HS-27A (cell line): ENCODE measurements at places on chromosomes 11 and 22.

- no peak for DNase-seq
These were observed 73.3 kb upstream of the ZBED5 start for GRCh38 chr11:10930972-10931760.

DNA sequence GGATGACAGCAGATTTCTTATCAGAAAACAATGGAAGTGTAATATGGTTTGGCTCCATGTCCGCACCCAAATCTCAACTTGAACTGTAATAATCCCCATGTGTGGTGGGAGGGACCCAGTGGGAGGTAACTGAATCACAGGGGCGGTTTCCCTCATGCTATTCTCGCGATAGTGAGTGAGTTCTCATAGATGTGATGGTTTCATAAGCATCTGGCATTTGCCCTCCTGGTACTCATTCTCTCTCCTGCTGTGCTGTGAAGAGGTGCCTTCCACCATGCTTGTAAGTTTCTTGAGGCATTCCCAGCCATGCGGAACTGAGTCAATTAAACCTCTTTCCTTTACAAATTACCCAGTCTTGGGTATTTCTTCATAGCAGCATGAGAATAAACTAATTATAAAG is 81.0 kb upstream of the SCUBE2 start:
- DNase-seq, result no peak

GRCh38 chr11:125960771-125961170 is 14.9 kb downstream of the VSIG10L2 start:
- no peak for DNase-seq

DNA sequence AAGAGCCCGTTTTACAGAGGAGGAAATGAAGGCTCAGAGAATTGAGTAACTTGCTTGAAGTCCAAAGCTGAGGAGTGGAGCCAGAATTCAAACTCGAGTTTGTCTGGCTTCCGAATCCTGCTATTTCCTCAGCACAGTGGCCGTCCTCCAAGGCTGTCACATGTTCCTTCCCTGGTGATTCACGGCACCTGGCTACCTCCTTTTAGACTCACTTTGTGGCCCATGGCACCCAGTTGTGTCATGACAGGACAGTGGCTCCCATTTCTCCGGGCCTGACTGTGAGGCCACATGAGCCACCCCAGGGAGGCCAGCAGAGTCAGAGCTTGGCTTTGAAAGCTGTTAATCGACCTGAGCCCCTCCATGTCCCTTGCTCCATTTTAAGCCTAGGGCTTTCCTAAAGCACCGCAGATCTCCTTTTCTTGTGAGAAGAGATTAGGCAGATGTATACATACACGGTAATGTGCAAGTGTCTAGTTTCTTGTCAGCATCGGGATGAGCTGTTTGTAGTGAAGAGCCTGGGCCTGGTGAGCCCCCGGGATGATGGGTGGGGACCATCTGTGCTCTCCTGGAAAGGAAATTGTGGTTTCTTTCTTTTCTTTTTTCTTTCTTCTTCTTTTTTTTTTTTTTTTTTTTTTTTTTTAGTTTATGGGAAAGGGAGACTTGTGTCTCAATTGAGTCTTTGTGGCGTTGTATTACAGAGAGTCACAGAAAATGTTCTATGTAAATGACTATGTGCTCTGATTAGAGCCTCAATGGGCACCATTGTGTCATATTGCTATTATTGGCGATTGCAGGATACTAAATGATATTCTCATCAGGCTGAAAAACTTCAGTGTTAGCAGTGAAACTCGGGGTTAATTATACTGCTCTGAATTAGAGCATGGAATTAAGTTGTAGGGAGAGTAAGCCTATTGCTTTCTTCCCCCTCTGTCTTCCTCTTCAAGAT is 54.8 kb downstream of the PTPRJ start:
- no peak for DNase-seq

DNA sequence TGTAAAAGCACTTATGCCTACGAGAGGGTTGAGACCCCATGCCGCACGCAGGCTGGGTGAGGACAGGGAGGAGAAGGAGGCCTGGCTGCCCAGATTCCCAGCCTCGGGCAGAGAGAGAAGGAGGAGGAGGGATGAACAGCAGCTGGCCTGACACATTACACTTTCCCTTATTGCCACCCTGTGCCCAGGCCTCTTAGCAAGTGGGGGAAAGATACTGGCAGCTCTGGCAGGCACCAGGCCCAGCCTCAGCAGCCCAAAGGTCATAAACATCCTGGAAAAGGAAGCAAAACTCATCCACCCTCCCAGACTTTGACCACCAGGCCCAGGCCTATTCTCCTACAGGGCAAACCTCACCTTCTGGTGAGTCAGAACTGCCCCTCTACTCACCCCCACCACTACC is 4.7 kb downstream of the PLAAT3 start:
- no peak for DNase-seq

- no peak for DNase-seq
These were observed 377.7 kb downstream of the TENM4 start for GRCh38 chr11:79062814-79063762.

DNA sequence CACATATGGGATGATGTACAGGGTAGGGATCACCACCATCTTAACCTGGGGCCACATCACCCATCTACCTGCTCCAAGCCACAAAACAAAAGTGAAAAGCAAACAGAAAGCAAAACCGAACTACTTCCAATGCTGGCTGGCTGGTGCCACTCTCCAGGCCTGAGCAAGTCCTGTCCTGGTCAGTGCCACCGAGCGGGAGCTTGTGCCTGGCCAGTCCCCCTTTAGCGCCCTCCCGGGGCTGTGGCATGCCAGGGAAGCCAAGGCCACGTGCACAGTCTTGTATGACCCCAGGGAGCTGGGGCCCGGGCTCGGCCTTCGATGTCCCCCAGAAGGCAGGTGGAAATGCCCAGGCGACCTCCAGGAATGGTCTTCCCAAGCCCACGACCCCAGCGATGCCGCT is 17.9 kb upstream of the NAP1L4 start:
- DNase-seq, result no peak

GRCh38 chr11:45145379-45146071 is 914 bp upstream of the PRDM11 start:
- no peak for DNase-seq

- no peak for DNase-seq
These were observed 1.3 kb upstream of the ISX start for GRCh38 chr22:35064664-35065063.

DNA sequence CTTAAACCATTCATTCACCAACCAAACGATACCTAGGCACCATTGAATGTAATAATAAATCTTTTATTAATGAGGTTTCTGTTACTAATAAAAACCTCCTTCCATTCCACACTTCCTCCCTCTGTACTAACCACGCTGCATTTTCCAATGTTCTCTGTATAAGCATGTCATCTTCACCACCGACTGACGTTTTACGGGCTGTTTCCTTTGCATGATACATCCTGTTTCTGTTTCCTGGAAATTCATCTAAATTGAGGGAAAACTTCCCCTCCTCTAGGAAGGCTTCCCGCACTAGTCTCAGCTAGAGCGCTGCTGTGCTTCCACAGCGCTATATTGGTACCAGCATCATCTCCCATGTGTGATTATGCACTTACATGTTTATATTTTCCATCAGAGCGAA is 2.1 kb downstream of the OR4D10 start:
- no peak for DNase-seq

GRCh38 chr22:49585461-49586243 is 242.0 kb downstream of the BRD1 start:
- DNase-seq, result no peak
